ENCODE measurements at places on chromosomes 1 and 21.

DNA sequence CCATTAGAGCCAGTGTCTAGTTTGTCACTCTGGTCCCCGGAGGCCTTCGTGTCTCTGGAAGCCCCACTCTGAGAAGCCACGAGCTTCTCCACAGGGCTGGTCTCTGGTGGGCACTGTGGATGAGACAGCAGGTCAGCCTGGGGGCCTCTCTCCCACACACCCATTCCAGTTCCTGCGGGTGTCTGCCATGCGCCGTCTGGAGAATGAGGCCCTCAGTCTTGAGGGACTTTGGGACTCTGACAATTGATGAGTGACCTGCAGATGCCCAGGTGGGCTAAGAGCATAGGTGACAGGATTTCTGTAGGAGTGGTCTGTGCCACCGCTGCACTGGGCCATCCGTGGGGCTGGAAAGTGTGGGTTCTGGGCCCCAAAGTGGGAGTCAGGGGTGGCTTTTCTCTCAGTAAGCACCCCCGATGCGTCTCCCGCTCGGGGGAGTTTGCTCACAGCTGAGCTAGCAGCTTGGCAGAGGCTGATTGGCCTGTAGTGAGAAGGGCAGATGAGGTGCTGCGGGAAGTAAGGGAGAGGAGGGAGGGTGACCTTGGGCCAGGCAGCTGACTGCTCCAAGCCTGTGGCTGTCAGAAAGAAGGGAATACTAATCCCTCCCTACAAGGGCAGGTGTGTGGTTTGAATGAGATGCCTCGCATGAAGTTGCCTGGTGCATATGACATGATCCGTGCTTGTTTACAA lies 26.4 kb downstream of the LHX4 start:
- no peak for DNase-seq

GRCh38 chr1:31617916-31618746 lies 642 bp downstream of the HCRTR1 start:
- peak; percentile 29 for DNase-seq

- DNase-seq: no peak
Observed at GRCh38 chr1:229033480-229033879, 237.4 kb upstream of the RAB4A start.

DNA sequence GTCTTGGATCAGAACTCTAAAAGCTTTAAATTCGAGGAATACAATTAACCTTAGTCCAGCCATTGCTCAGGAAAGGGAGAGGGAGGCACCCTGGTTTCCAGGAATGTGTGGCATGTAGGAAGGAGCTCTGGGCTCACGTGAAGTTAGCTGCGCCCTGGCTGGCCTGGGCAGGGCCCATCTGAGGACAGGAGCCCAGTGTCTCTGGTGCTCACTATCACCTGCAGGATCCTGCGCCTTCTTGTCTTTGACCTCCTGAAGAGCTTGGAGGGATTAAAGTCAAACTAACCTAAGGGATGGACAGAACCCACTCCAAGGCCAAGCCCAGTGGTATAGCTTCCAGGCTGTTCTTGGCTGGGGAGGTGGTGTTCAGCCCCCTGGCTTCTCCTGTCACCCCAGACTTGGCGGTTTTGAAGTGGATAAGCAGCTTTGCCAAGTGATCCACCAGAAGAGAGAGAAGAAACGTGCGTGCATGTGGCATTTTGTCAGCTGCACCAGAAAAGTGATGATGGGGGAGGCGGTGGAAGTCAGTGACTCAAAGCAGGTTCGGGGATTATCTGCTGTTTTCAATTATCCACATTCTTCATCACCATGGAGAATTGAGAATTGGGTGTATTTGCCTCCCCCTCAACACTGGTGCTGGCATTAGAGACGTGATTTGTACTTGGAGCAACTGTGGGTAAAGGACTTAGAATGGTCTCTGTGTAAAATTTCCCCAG lies 11.9 kb upstream of the KCNN3 start:
- peak; percentile 45 for DNase-seq

DNA sequence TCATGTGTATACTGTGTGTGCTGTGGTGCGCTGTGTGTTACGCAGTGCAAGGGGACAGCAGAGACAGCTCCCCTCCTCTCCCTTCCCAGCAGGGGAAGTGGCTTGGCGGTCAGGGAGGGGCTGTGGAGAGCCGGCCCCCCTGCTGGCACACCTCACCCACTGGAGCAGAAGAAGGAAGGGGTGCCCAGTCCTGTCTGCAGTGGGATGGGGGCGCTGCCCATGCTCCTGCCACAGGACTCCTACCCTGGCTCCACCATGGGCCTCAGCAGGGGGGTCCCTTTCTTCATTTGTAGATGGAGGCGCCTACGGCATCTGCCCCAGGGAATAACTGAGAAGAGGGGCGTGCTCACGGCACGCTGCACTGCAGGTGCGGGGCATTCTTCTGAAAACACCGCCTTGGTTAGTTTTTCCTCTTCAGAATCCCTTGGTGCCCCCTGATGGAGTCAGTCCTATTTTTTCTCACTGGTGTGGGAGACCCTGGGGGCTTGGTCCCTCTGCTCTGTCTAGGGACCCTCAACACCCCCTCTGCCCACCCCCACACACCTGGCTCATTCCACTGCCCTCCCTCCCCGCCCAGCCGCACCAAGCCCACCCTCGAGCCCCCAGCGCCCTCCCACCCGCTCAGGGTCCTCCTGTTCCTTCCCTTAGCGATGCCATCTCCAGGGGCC lies 13.8 kb upstream of the LDLRAP1 start:
- DNase-seq: no peak

DNA sequence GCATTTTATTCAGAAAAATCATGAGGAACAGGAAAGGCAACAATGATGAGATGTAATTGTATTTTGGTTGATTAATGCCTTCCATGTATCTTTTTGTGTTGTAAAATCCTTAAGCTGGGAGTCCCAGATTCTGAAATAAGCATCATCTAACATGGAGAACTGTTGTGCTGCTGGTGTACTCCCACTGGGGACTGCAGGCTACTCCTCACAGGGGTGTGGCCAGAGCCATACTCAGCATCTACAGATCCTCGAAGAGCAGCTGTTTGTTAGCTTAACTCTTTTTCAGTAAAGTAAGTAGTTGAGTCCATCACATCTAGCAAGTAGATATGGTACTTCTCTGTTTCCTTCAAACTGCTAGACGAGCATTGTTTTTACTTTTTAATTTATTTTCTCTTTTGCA lies 358.0 kb downstream of the BRINP3 start:
- no peak for DNase-seq

DNA sequence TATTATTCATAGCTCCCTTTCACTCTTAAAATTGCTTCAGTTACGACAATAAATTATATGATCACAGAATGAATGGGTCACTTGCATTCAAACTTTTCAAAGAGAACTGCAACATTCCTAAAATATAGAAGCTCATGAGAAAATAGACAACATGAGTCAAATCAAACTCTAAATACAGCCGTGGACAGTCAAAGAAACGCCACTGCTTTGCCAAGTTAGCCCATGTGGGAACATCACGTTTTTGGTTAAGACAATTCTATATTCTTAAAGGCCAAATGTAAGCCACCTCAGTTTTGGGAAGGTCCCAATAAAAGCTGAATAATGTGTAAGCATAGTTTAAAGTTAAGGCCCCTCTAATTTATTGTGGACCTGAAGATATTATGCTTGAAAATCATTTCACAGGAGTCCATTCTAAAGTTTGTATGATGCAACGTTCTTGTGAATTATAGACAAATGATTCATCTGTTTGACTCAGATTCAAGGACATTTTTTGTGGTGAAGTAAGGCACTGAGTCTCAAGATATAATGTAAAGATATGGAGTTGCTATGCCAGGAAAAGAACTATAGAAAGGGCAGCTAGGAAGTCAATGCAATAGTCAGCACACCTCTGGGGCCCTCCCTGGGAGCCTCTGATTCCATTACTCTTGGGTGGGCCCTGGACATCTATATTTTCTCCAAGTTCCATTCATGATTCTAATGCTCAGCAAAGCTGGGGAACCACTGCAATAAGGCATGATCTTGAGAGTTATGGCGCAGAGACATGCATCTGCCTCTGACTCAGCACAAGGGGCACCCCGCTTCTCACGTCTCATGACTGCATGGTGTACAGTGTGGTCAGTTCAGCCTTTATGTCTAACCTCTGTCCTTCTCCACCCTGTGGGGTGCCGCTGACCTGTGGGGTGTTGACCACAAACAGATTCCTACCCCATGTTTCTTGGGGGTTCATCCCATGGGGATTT lies 33.9 kb downstream of the ETS2 start:
- peak; percentile 51 for DNase-seq

GRCh38 chr1:161229896-161230295 lies 4.0 kb downstream of the TOMM40L start:
- DNase-seq: no peak

GRCh38 chr1:64392109-64392508 lies 77.8 kb upstream of the CACHD1 start:
- no peak for DNase-seq

GRCh38 chr1:73500154-73500553 lies 697.8 kb downstream of the LRRIQ3 start:
- DNase-seq: no peak

DNA sequence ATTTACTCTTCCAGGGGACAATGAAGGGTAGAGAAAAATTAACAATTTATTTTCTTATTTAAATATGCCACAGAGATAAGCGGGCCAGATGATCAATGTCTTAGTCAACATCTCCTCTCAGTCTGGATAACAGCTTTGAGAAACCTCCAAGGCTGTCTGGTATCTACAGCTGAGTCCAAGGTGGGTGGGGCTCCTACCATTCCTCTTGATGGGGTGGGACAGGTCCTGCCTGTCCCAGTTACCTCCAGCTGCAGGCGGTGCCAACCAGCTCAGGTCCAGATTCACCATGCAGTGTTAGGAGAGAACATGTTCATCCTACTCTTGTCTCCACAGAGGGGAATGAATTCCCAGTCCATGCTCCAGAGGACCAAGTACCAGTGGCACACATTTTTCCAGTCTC lies 21.1 kb downstream of the CSMD2 start:
- DNase-seq: no peak

All from SW480 (cell line).